ENCODE measurements at places on chromosomes 7 and 10.

DNA sequence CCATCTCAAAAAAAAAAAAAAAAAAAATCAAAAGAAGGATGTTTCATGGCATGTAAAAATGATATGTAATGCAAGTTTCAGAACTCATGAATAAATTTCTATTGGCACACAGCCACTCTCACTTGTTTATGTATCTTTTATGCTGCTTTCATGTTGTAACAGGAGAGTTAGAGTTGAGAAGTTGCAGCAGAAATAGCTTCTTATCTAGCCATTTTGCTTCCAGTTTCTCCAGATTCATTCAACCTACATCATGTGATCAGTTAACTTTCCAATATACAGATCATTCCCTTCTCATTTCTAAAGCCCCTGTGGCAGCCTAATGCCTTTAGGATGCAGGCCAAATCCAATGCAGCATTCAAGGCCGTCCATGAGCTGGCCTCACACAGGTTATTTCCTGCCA is 30.4 kb downstream of the ZNF786 start:
- DNase-seq: no peak

GRCh38 chr7:158128572-158128971 is 459.1 kb downstream of the PTPRN2 start:
- no peak for DNase-seq

GRCh38 chr7:2635810-2636701 is 4.3 kb downstream of the TTYH3 start:
- no peak for DNase-seq

DNA sequence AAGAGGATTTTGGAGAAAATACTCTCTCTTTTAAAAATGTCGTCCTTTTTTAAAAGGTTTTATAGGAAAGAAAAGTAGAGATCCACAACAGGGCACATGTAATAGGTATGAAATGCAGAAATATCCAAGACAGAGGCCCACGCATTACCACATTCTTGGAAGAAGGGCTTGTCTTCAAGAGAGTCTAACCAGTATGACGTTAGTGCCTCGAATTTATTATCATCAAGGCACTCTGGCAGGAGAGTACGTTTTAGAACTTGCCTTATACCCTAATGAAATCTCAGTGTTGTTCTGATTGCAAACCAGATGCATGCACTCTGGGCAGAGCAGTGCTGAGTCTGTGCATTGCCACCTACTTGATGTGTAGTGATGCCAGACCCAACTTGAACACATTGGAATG is 342.6 kb upstream of the NFE2L3 start:
- DNase-seq: no peak

- no peak for DNase-seq
Observed at GRCh38 chr7:69656890-69657289, 58.6 kb downstream of the AUTS2 start.
